Pons (tissue), 1 donor: ENCODE measurements at places on chromosomes 7 and 10.
A peak's percentile ranks its signal among the peaks of the same experiment; 100 is the strongest.

- DNase-seq, result no peak
Measured at GRCh38 chr10:70362328-70362727, 20.1 kb downstream of the LRRC20 start.

GRCh38 chr10:73644767-73645166 is 3.5 kb upstream of the MYOZ1 start:
- DNase-seq, result no peak

GRCh38 chr7:147547252-147547897 is 1043.2 kb upstream of the C7orf33 start:
- no peak for DNase-seq

DNA sequence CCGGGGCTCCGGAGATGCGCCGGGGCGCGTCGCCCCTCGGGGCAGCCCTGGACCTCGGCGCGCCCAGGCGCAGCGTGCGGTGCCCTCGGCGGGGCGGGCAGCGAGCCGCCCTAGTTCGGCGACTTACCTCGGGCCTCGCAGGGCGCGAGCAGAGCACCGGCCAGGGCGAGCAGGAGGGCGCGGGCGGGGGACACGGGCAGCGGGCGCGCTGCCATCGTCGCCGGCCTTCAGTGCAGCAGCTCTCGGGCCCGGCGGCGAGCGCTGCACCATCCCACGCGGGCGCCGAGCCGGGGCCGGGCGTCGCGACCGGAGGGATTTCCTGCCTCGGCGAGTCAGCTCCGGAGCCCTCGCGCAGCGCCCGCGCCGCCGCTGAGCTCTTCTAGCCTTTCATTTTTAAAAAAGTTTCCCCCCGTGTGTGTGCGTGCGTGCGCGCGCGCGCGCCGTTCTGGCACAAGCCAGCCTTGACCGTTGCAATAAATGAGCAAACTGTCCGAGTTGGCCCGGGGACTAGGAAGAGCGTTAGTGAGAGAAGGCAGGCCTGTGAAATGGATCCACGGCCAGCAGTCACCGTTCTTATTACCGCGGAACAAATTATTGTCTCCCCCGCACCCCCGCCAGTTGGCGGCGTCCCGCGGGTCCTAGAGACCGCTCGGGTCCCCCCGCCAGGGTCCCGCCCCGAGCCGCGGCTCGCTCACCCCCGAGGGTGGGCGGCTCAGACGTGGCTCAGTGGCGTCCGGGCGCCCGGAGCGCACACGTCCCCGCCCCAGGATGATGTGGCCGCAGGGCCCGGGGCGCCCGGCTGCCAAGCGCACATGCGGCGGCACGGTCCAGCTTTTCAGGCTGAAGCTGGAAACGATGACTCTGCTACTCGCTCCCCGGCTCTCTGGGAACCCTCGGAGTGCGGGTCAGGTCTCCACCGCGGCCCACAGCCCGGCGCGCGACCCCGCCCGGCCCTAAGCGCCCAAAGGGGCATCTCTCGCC is at the start of gene ADAM12:
Gene ADAM12 (minus strand): TSS at position 547 of the 981 bp plus-strand sequence. CDS start 332 bp downstream, at position 215.
- peak; percentile 39 for DNase-seq

GRCh38 chr7:29397398-29397797 is 166.2 kb upstream of the PRR15 start:
- no peak for DNase-seq

DNA sequence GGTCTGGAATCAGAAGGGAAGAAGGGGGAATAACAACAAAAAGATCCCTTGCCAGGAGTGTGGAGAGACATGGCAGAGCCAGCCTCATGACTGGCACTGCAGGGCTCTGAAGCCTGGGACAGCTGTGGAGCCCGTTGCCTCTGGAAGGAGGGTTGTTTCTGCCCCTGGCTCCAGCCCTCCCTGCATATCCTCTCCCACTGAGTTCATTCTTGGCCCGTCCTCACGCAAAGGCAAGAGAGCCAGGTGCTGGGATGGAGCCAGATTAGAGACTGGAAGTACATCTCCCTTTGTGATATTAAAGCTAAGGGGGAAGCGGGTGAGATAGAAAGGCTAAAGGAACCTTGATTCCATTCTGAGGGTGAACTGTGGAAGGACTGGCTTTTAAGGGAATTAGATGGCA is 141.5 kb upstream of the NPVF start:
- DNase-seq, result no peak

DNA sequence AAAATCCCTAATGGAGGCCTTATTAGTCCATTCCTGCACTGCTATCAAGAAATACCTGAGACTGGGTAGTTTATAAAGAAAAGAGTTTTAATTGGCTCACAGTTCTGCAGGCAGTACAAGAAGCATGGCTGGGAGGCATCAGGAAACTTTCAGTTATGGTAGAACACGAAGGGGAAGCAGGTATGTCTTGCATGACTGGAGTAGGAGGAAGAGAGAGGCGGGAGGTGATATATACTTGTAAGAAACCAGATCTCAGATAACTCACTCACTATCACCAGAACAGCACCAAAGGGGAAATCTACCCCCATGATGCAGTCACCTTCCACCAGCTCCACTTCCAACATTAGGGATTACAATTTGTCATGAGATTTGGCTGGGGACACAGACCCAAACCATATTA is 35.8 kb downstream of the GNAI1 start:
- DNase-seq, result no peak

DNA sequence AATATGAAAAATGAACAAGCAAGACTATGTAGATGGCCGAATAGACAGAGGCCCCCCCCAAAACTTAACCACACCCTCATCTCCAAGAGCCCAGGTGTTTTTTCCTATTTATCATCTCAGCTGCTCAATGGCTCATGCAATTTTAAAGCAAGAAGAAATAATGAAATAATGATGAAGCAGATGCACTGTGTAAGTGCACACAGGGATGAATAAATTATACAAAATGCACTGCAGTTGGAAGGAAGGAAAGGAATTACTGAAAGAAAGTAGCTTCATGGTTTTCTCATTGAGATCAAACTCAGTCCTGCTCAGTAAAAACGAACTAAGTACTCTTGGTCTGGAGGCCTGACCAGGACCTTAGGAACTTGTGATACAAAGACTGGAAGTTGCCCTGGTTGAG is 810.1 kb downstream of the NRG3 start:
- no peak for DNase-seq

- DNase-seq, result peak; percentile 88
Measured at GRCh38 chr10:69087590-69088470, at the start of gene SRGN. Gene SRGN (plus strand): TSS chr10:69088103. CDS start chr10:69088158, 55 bp downstream.

DNA sequence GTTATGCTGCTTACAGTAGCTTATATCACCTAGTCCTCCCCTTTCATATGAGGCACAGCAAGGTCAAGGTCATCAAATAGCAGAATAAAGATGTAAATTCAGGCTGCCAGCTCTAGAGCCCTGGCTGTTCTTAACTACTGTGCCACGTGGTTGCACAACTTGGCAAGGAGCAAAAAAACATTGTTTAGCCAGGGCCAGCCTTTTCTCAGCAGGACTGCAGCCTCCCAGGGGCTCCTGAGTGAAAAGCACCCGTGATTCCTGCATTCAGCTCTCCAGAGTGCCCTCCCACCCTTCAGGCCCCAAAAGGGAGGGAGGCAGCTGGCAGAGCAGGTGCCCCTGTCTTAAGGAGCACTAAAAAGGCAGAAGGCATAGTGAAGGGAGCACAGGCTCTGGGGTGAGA is 31.8 kb upstream of the TM9SF3 start:
- peak; percentile 79 for DNase-seq

- DNase-seq, result no peak
Measured at GRCh38 chr7:90958647-90959046, 305.6 kb upstream of the FZD1 start.
